ENCODE measurements at places on chromosomes 3 and 15. TPM values are rescaled to one million over a fixed set of nuclear protein-coding genes. Genes with fewer than 3 reads are reported as not detected.

P2RY14 gene
- 2.1 TPM for polyA plus RNA-seq

CTXN2 gene
- polyA plus RNA-seq = not detected

PLAAT1 gene
- polyA plus RNA-seq = 1.6 TPM

GOLGA6A gene
- 0.09 TPM for polyA plus RNA-seq

- H3K4me1 ChIP-seq = peaks cover 9% of the 10 kb centered on the region
- H3K27me3 ChIP-seq = no peaks in the 10 kb centered on the region
- peak; percentile 12 for DNase-seq
- H3K4me3 ChIP-seq = no peak overlapping the region
These were observed 3.0 kb upstream of the CD80 start for GRCh38 chr3:119562307-119562961.

DNA sequence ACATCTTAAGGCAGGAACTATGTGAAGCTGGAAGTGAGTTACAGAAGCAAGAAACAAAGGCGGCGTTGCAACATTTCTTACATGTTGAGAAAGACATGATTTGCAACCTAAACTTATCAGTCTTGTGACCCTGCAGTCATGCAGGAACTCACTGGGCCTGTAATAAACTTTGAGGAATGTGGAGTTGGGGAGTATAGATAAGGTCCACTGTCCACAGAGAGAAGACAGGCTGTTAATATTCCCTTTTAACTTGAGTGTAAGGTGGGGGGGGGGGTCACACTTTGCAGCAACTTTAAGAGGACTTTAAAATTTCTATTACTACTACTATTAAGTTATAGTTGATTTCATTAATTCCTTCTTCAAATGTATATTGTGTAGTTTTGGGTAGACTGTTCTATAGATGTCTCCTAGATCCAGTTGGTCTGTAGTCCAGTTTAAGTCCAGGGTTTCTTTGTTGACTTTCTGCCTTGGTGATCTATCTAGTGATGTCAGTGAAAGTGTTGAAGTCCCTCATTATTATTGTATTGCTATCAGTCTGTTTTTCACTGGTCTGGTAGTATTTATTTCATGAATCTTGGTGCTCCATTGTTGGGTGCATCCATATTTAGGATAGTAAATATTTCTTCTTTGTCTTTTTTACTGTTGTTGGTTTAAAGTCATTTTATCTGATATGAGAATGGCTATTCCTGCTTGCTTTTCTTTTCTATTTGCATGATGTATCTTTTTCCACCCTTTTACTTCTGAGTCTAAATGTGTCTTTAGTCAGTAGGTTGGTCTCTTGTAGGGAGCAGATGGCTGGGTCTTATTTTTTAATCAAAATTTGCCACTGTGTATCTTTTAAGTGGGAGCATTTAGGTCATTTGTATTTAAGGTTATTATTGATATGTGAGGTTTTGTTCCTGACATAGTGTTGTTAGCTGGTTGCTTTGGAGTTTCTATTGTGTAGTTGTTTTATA lies 15.6 kb upstream of the FAM98B start:
- H3K36me3 ChIP-seq = no peaks in the 10 kb centered on the region
- H3K4me3 ChIP-seq = no peak overlapping the region
- no peaks in the 10 kb centered on the region for H3K27me3 ChIP-seq
- no peak for DNase-seq
- peaks cover 5% of the 10 kb centered on the region for H3K4me1 ChIP-seq

DNA sequence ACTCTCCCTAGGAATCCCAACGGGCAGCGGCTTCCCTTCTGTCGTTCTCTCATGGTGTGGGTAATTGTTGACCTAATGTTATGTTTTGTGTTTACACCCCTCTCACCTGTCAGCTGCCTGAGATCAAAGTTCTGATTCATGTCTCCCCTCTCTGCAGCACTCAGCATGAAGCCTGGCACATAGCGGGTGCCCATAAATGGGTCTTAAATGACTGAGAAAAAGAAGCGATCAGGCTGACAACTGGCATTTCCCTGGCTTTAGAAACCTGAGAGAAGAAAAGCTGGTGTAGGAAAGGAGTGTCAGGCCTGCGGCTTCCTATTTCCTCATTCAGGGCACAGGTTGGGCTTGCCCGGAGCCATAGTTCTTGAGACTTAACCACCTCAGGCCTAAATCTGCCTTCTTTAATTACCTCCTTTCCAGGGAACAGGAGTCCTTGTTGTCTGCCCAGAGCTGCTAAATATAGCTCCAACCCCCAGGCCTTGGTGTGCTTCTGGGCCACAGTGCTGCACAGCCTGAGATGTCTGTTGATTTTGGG lies 31.8 kb downstream of the LPP start:
- H3K27me3 ChIP-seq = no peaks in the 10 kb centered on the region
- peaks cover 56% of the 10 kb centered on the region for H3K4me1 ChIP-seq
- H3K27ac ChIP-seq = peak overlapping the region; percentile 55

- no peak for DNase-seq
- H3K27me3 ChIP-seq = no peaks in the 10 kb centered on the region
- no peaks in the 10 kb centered on the region for H3K36me3 ChIP-seq
These were observed 39.2 kb upstream of the SPSB4 start for GRCh38 chr3:141011997-141012262.

GRCh38 chr15:85022860-85023403 lies 41.3 kb downstream of the PDE8A start:
- H3K4me1 ChIP-seq = peaks cover 9% of the 10 kb centered on the region
- no peak overlapping the region for H3K4me3 ChIP-seq
- no peaks in the 10 kb centered on the region for H3K36me3 ChIP-seq
- no peak for DNase-seq
- H3K27ac ChIP-seq = no peak overlapping the region

DNA sequence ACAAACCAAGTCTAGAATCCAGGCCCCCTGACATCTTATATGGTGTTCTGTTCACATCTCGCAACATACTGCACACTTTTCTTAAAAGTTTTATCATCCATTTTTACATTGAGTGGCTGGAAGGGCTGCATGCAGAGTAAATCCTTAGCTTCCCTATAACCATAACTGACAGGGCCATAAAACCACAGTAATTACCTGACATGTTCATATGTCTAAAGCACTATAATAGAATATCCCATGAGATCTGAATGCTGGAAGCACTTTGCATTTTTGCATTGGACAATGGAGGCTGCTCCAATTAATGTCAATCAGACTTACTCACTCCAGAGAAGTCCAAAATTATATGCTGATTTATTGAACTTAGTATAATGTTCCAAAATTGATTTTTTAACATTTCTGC lies 86.6 kb upstream of the HES1 start:
- no peak overlapping the region for H3K4me3 ChIP-seq
- H3K4me1 ChIP-seq = peaks cover 12% of the 10 kb centered on the region
- no peaks in the 10 kb centered on the region for H3K36me3 ChIP-seq
- no peak overlapping the region for H3K27ac ChIP-seq
- H3K27me3 ChIP-seq = no peaks in the 10 kb centered on the region

DNA sequence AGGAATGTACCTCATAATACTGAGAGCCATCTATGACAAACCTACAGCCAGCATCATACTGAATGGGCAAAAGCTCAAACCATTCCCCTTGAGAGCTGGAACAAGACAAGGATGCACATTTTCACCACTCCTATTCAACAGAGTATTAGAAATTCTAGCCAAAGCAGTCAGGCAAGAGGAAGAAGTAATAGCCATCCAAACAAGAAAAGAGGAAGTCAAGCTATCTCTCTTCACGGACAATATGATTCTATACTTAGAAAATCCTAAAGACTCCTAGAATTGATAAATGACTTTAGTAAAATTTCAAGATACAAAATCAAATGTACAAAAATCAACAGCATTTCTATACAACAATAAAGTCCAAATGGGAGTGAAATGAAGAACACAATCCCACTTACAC lies 30.2 kb downstream of the OCA2 start:
- H3K4me1 ChIP-seq = no peaks in the 10 kb centered on the region
- DNase-seq = no peak
- H3K27me3 ChIP-seq = no peaks in the 10 kb centered on the region
- H3K4me3 ChIP-seq = no peak overlapping the region

- H3K27me3 ChIP-seq = no peaks in the 10 kb centered on the region
- H3K4me1 ChIP-seq = no peaks in the 10 kb centered on the region
- H3K27ac ChIP-seq = no peak overlapping the region
- no peak overlapping the region for H3K4me3 ChIP-seq
- no peak for DNase-seq
- H3K36me3 ChIP-seq = no peaks in the 10 kb centered on the region
These were observed 930.2 kb upstream of the ALCAM start for GRCh38 chr3:104436506-104436905.

- no peak overlapping the region for H3K4me3 ChIP-seq
- no peaks in the 10 kb centered on the region for H3K36me3 ChIP-seq
These were observed 5.1 kb upstream of the SPINT1 start for GRCh38 chr15:40838756-40839155.

GRCh38 chr3:13332158-13332557 lies 88.0 kb downstream of the NUP210 start:
- H3K4me3 ChIP-seq = no peak overlapping the region
- H3K4me1 ChIP-seq = peaks cover 58% of the 10 kb centered on the region
- H3K36me3 ChIP-seq = peaks cover 82% of the 10 kb centered on the region
- no peaks in the 10 kb centered on the region for H3K27me3 ChIP-seq

DNA sequence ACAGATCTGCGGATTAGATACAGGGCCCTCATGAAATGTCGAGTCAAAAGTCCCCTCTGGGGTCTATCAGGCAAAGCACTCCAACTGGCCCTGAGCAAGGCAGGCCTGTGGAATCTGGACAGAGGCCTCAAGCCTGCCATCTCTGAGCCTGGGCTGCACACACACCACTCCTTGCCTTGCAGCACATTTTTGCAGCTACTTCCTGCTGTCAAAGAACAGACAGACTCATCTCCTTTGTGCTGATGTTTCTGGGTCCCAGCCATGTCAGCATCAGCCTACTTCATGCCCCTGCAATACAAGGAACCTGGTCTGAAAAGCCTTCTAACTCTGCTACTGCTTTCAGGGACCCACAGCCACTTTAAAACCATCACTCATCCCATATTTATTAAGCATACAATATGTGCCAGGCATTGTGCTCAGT lies 60.6 kb upstream of the IL12A start:
- H3K36me3 ChIP-seq = no peaks in the 10 kb centered on the region
- H3K27ac ChIP-seq = no peak overlapping the region
- H3K27me3 ChIP-seq = no peaks in the 10 kb centered on the region
- H3K4me3 ChIP-seq = no peak overlapping the region

- H3K4me3 ChIP-seq = no peak overlapping the region
- DNase-seq = no peak
- no peaks in the 10 kb centered on the region for H3K36me3 ChIP-seq
- no peak overlapping the region for H3K27ac ChIP-seq
- H3K4me1 ChIP-seq = no peaks in the 10 kb centered on the region
These were observed 1076.3 kb upstream of the EPHA6 start for GRCh38 chr3:95738045-95738444.

GRCh38 chr3:73611176-73611575 lies 13.6 kb downstream of the PDZRN3 start:
- no peak overlapping the region for H3K4me3 ChIP-seq
- no peak for DNase-seq
- no peak overlapping the region for H3K27ac ChIP-seq

DNA sequence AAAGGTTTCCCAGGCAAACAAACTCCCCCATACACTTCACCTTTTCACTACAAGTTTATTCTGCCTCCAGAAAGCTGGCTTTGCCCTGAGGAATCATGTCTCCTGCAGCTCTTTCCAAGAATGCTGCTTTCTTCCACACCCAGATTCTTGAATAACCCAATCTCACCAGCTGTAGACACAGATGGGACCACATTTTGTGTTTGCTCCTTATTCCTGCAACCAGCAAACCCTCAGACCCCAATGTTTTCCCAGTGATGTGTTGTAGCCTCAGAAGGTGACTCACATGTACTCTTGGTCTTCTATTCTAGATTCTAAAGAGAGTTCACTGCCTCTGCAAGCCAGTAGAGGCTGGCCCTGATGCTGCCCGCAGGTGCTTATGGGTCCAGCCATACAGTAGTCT lies 23.6 kb upstream of the TRIM59 start:
- H3K27ac ChIP-seq = no peak overlapping the region
- no peaks in the 10 kb centered on the region for H3K27me3 ChIP-seq
- H3K4me3 ChIP-seq = no peak overlapping the region
- H3K36me3 ChIP-seq = no peaks in the 10 kb centered on the region

DNA sequence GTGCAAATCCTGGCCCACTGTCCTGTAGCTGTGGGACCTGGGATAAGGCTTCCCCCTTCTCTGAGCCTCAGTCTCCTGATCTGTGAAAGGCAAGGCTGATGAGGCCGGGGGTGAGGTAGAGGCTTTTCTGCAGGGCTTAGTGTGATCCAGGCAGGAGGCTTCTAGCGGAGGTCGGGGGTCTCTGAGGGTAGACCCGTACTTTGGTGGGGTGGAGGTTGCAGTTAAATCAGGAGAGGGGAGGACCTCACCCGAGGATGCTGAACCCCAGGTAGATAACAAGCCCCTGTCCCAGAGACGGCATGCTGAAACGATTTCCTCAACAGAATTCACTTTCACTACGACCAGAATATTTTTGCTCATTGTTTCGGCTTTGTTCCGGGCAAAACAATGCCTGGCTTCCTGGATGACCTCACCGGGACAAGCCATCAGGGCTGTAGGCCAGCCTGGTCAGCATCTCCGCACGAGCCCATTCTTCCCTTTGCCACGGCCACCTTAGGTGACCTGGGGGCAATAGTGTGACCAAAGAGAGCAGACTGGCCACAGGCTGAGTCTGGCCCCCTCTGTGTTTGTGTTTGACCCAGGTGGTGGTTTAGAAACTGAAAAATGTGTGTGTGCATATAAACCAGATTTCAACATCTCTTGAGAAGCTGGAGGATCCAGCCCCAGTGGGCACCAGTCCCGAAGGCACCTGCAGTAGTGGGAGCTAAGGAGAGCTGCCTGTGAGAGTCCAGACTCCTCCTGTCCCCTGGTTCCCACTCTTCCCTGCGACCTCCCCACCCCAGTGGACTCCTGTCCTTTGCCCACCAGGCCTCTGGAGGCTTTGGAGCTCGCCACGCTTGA lies 33.0 kb downstream of the SLC6A6 start:
- no peaks in the 10 kb centered on the region for H3K36me3 ChIP-seq
- H3K27me3 ChIP-seq = no peaks in the 10 kb centered on the region
- no peak overlapping the region for H3K27ac ChIP-seq
- no peak for DNase-seq
- H3K4me1 ChIP-seq = peaks cover 41% of the 10 kb centered on the region

DNA sequence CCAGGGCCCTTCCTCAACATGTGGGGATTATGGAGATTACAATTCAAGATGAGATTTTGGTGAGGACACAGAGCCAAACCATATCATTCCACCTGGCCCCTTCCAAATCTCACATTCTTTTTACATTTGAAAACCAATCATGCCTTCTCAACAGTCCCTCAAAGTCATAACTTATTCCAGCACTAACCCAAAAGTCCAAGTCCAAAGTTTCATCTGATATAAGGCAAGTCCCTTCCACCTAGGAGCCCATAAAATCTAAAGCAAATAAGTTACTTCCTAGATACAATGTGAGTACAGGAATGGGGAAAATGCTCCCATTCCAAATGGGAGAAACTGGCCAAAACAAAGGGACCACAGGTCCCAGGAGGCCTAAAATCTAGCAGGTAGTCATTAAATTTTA lies 309.5 kb upstream of the SLITRK3 start:
- no peaks in the 10 kb centered on the region for H3K4me1 ChIP-seq
- no peak for DNase-seq
- no peaks in the 10 kb centered on the region for H3K36me3 ChIP-seq
- H3K4me3 ChIP-seq = no peak overlapping the region

GRCh38 chr15:31333820-31334219 lies 7.2 kb downstream of the KLF13 start:
- no peaks in the 10 kb centered on the region for H3K27me3 ChIP-seq
- H3K4me3 ChIP-seq = peak overlapping the region; percentile 26
- H3K36me3 ChIP-seq = peaks cover 83% of the 10 kb centered on the region
- H3K4me1 ChIP-seq = peaks cover 93% of the 10 kb centered on the region
- peak overlapping the region; percentile 42 for H3K27ac ChIP-seq

Data from thymus (tissue), 14 donors.